ENCODE measurements at places on chromosomes 5 and 9.

- DNase-seq = no peak
Observed at GRCh38 chr5:143554187-143554717, 150.8 kb upstream of the NR3C1 start.

- no peak for DNase-seq
Observed at GRCh38 chr9:94933511-94933828, 207.0 kb downstream of the AOPEP start.

GRCh38 chr5:97874491-97874890, 691.4 kb upstream of the RIOK2 start:
- DNase-seq = no peak

GRCh38 chr5:43543434-43543833, 13.4 kb downstream of the PAIP1 start:
- DNase-seq = no peak

DNA sequence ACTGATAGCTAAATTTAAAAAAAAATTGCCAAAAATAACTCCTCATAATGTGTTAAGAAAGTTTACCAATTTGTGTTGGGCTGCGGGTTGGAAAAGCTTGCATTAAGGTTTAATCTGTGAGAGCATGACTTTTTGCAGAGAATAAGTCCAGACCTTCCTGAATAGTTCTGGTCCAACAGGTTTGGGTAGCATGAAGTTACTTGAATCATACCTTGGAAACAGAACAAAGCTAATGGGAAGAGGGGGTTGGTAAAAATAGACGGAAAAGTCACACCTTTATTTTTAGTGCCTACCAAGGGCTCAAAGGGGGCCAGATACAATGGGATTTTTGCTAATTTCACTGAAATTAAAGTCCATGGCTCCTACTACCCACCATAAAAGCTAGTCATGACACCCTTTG, 17.1 kb upstream of the MATR3 start:
- no peak for DNase-seq

DNA sequence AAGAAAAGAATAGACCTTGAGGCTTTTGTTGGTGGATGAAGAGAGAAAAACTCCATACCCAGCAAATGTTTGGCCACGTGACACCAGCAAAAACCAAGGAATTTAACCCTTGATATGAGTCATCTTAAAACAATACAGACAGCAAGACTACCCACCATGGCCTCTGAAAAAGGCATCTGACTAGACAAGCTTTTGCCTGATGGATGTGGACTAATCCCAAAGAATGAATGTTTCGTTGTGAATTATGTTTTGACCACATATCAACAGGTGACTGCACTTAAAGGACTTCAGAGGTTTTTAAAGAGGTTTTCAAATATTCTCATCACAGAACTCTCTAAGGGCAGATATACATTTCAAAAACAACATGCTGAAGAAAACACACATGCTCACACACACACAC, 33.0 kb upstream of the SLC1A3 start:
- DNase-seq = no peak

GRCh38 chr5:178423901-178424809, 166.0 kb downstream of the COL23A1 start:
- DNase-seq = no peak

- DNase-seq = no peak
Observed at GRCh38 chr5:87151547-87151946, 116.1 kb upstream of the RASA1 start.

GRCh38 chr5:81125959-81126358, 107.2 kb upstream of the CKMT2 start:
- DNase-seq = no peak

- DNase-seq = no peak
Observed at GRCh38 chr9:76827296-76828080, 63.2 kb downstream of the PCA3 start.

DNA sequence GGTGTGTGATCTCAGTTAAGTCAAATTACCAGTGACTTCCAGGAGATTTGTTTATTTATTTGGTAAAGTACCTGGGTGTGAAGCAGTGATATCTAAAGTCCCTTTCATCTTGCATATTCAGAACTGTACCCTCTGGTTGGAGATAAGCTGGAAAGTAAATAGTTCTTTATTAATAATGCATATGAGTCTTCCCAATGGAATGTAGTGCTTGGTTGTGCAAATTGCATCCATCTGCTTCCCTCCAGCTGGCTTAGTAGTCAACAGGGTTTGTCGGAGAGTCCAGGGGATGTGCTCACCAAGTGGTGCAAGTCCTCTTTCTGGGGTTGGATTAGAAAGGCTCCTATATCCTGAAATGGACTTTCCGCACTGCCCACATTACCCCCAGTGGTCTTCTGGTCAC, 42.0 kb downstream of the TRPM3 start:
- DNase-seq = no peak

DNA sequence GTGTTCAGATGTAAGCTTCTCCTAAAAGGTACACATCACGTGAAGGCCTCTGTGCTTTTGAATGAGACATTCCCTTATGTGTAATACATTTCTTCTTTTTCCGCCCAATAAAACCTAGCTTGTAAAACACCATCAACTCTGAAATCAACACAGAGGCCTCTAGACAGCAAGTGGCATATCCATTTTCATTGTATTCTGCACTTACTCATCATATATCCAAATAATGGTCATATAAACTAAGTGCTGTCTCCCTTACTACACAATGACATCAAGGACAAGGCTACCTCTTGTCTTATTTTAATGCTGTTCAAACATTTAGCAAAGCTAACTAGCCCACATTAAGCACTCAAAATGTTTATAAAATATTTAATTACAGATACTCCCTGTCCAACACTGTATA, 108.5 kb downstream of the ELAVL2 start:
- DNase-seq = no peak

GRCh38 chr5:73363911-73364730, 84.5 kb downstream of the FOXD1 start:
- DNase-seq = no peak

GRCh38 chr5:102711525-102712385, 43.4 kb upstream of the PAM start:
- DNase-seq = no peak

DNA sequence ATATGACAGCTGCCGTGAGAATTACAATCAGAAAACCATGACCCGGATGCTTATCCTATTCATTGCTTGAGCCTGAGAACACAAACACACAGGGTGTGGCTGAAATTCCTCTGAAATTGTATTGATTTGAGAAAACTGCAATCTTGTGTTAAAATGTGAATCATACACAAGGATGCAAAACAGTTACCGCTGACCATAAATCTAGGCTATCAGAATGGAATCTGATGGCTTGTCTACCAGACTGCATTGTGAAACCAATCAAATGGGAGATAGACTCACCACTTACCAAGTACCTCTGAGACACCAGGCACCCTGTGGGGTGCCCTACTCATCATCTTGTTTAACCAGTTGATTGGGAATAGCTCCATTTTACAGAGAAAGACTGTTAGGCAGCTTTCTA, 188.7 kb upstream of the MSX2 start:
- no peak for DNase-seq

- no peak for DNase-seq
Observed at GRCh38 chr5:135593886-135594285, 15.1 kb upstream of the CXCL14 start.

DNA sequence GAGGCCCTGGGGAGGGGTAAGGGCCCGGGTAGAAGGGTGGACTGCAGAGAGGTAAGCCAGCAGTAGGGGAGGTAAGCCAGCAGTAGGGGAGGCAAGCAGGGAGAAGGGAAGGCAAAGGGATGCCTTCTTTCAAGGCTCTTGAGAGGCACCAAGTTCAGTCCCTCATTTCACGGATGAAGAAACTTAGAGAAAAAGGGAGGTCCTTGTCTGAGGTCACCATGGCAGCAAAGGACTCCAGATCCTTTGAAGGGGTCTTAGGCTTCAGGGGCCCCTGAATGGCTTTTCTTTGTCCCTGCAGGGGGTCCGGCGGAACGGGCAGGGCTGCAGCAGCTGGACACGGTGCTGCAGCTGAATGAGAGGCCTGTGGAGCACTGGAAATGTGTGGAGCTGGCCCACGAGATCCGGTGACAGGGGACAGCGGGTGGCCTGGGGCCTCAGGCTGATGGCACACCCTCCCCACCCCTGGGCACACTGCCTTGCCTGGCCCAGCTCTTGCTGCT, 42.6 kb downstream of the RGS3 start:
- DNase-seq = no peak

DNA sequence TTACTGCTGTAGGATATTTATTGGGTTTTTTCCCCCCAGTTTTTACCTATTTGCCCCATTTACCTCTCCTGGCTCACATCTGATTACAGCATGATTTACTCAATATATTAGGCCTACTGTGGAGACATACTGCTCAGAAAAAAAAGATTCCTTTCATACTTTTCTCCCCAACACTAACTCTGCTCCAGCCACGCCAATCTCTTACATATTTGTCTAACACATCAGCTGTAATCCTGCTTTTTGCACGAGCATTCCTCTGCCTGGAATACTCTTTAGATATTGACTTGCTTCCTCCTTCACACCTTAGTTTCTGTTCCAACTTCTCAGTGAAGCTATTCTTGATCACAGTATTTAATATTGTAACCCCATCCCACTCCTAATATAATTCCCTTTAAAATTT, 158.1 kb upstream of the VCAN start:
- no peak for DNase-seq

- no peak for DNase-seq
Observed at GRCh38 chr5:107496466-107496865, 174.3 kb downstream of the EFNA5 start.

DNA sequence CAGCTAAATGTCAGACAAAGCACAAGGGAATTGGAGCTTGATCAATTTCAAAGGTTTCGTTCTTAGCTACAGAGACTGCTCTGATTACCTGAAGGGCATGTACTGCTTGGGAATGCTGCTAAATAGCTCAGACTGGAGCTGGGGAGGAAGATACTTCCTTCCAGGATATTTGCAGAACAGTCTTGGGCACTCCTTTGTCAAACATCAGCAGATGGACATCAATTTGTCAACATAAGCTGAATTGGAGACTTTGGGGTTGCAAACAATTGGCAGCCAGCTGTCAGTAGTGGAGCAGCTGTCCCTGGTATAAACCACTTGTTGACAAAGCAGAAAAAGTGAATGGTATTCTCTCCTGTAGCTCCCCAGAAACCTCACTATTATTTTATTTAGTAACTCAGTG, 182.0 kb downstream of the CCDC192 start:
- DNase-seq = no peak

- peak; percentile 29 for DNase-seq
Observed at GRCh38 chr9:33289496-33289895, 820 bp upstream of the NFX1 start.

- DNase-seq = no peak
Observed at GRCh38 chr5:119292701-119293515, 62.9 kb upstream of the TNFAIP8 start.

DNA sequence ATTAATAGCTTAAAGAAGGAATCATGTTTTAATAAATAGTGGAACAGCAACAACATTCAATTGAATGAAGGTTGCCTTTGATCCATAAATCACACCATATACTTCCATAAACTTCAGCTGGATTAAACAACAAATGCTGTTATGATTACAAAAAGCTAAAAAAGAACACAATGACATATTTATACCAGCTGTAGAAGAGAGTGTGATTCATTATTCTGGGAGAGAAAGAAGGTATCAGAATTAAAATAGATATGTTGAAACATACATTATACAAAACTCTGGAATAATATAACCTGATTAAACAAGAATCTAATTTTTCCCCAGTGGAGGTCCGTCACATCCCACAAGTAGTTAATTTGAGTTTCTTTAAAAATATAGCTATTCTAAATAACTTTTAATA, 7.5 kb upstream of the RECK start:
- no peak for DNase-seq

- DNase-seq = peak; percentile 5
Observed at GRCh38 chr9:124781967-124782660, 5.2 kb downstream of the OLFML2A start.

- peak; percentile 57 for DNase-seq
Observed at GRCh38 chr5:176365351-176366231, at the start of gene ARL10. Gene ARL10, plus strand, starts transcription at chr5:176365487. Its CDS starts 77 bp downstream, at chr5:176365564.

GRCh38 chr9:129584136-129584535, 36.8 kb downstream of the C9orf50 start:
- peak; percentile 80 for DNase-seq

DNA sequence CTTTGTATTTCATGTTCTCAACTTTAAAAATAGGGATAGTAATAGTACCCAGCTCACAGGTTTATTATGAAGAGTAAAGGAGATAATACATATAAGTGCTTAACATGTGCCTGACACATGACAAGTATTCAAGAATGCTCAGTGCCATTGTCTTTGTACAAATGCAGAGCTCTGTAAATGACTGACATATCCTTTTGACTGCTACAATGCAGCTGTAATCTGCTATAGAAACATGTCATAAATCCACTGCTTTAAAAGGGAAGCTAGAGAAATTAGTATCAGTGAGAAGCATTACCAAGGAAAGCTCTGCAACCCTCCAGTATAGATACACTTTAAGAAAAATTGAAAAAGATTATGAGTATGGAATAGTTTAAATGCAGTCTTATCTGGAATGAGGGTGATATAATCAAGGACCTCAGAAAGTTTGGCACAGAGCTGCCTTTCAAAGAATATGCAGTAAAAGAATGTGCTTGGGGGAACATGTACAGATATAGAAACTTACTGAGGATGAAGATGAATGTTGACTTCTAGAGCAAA, 17.9 kb downstream of the ERAP1 start:
- DNase-seq = no peak

DNA sequence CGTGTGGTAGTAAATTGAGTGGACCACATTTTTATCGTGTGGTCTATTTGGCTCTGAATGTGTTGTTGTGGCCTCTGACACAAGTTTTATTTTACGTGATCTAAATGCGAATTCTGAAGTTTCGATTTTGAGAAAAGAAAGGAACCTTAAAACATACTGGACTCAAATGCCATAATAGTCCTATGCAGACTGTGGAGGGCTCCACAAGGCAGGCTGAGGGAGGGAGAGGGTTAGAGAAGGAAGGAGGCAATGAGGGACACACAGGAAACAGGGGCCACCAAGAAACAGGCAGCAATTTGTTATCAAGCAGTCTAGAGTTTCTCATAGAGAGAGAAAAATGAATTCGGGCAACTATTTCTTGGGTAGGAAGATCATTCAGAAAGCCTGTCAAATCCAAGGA, 110.4 kb upstream of the SEMA6A start:
- no peak for DNase-seq

GRCh38 chr5:54251981-54252380, 58.4 kb downstream of the ARL15 start:
- no peak for DNase-seq
